HCEC 1CT (cell line): ENCODE measurements at places on chromosomes 12 and 14.
A peak's percentile ranks its signal among the peaks of the same experiment; 100 is the strongest.

DNA sequence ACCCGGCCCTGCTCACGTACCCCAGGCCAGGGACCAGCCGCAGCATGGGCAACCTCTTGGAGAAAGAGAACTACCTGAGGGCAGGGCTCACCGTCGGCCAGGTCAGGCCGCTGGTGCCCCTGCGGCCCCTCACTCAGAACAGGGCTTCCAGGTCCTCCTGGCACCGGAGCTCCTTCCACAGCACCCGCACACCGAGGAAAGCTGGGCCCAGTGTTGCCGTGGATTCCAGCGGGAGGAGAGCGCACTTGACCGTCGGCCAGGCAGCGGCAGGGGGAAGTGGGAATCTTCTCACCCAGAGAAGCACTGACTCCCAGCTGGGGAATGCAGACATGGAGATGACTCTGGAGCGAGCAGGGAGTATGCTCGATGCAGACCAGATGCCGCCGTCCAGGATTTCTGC lies 7.9 kb upstream of the VAMP1 start:
- DNase-seq, result no peak

DNA sequence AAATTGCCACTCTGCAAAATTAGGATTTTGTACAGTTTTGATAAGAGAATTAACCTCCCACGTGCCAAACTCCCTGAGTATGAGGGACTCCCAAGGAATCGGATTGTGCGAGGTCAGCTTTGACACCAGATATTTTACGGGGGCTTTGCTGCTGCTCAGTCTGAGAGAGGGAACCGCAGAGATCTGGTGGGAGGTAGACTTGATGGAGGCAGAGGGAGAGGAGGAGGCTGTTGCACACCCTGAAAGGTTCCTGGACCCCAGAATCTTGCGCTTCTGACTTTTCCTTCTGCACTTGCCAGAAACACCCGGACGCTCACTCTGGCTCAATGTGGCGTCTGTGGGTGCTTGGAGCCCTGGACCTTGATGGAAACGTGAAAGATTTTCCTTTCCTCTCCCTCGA lies 83.9 kb downstream of the PAPOLA start:
- no peak for DNase-seq

GRCh38 chr12:42508913-42509460 lies 80.6 kb downstream of the PRICKLE1 start:
- no peak for DNase-seq

DNA sequence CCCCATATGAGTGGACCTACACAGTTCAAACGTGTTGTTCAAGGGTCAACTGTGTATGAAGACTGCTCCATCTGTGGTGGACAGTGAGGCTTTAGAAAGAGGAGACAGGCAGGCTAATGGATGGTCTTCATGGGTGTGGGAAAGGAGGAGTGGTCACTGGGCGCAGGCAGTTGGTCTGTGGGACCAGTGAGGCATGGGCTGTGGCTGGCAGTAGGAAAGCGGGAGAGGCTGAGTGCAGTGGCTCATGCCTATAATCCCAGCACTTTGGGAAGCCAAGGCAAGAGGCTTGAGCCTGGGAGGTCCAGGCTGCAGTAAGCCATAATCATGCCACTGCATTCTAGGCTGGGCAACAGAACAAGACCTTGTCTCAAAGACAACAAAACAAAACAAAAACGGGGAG lies 2.0 kb upstream of the NR4A1 start:
- no peak for DNase-seq

GRCh38 chr12:29030006-29030405 lies 119.1 kb upstream of the FAR2 start:
- DNase-seq, result no peak

DNA sequence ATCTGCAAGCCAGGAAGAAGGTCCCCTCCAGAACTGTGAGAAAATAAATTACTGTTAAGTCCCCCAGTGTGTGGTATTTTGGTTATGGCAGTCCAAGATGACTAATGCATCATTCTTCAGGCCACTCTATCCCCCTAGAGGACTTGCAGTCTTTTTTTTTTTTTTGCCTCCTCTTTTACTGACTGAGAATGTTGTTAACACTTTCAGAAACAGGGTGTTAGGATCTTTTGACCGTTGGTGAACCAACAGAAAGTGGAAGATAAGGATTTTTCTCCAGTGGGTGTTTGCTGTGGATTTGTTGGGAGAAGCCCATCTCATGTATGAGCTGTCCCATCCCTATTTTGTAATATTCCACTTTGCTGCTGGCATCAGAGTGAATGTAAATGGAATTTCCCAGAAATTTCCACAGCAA lies 37.8 kb downstream of the MARK3 start:
- DNase-seq, result peak; percentile 69

DNA sequence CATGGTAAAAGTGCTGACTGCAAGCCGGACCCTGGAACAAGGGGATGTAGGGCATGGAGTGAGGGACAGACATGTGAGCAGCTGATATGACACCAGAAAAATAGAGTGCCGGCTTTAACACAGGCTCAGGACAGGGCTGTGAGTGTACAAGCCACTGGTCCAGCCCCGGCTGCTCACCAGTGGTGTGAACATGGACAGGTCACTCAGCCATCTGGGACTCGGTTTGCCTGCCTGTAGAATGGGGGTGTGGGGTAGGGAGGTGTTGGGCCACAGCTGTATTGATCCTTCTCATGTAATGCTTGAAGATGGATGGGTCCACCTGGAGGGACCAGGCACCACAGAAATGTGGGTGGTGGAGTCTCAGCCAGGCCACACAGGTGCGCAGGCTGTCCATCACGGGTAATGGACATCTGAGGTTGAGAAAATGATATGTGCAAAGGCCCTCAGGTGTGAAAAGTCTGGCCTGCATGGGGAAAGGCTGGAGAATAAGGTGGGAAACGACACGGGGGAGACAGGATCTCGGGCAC lies 10.6 kb upstream of the KRT74 start:
- DNase-seq, result no peak

DNA sequence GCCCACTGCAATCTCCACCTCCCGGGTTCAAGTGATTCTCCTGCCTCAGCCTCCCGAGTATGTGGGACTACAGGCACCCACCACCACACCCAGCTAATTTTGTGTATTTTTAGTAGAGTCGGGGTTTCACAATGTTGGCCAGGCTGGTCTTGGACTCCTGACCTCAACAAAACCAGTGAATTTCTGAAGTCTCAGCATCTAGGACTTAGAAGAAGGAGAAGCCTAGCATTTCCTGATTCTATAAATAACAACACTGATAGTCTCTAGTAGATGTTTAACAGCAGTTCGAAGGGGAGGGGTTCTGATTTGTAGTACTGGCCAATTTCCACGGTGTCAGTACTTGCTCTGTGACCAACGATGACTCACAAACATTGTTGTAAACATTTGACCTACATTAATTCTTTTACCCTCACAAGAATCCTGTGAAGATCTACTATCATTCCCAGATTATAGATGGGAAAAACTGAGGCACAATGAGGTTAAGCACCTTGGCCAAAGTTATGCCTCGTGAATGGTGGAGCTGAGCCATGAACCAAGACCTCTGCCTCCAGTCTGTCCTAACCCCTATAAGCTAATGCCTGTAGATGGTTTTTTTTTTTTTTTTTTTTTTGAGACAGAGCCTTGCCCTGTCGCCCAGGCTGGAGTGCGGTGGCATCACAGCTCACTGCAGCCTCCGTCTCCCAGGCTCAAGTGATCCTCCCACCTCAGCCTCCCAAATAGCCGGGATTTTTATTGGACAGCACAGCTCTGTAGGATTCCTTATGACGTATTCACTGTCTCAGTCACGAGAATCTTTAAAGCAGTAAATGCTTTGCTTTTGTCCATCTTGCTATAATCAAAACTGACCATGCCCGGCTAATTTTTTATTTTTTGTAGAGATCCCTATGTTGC lies 5.2 kb downstream of the P2RX4 start:
- DNase-seq, result peak; percentile 99

DNA sequence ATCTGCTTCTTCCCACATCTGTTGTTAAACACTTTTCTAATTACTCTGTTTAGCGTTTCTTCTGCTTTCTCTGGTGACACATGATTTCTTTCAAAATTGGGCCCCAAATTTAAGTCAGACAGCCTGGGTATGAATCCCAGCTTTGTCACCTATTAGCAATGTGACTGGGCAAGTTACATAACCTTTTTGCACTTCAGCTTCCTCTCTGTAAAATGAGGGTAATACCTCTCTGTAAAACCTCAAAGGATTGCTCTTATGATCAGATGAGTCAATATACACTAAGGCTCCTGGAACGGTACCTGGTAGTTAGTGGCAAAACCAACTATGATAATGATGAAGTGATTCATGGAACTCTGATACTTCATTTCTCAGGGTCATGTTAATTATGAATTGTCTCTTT lies 33.0 kb downstream of the E2F7 start:
- peak; percentile 82 for DNase-seq

GRCh38 chr14:63578300-63578699 lies 35.1 kb upstream of the PPP2R5E start:
- DNase-seq, result no peak
